ENCODE measurements at places on chromosomes 5 and 9.

DNA sequence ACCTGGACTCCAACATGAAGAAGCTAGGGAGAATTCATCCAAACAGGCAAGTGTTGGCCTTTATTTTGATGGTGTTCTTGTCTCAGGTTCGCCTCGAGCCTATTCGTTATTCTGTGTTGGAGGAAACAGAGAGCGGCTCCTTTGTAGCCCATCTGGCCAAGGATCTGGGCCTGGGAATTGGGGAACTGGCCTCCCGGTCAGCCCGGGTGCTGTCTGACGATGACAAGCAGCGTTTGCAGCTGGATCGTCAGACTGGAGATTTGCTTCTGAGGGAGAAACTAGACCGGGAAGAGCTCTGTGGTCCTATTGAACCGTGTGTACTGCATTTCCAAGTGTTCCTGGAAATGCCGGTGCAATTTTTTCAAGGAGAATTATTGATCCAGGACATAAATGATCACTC lies 367 bp downstream of the PCDHB4 start:
- DNase-seq = no peak

DNA sequence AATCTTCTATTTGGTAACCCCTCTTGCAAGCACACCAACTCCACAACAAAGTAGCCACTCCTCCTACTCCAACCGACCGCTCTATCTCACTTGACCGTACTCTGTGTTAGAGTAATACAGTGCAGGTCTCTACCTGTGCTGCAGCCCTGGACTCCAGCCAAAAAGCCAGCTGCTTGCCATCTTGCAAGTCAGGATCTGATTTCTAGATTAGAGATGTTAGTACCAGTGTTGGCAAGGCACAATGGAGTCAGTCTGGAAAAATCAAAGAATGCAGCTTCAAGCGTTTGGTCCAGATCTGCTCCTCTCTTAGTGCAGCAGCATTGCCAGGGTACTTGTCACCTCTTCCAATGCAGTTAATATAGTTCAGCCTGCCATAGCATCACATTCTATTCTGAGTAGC lies 477.6 kb downstream of the ZSWIM6 start:
- DNase-seq = no peak

- no peak for DNase-seq
These were observed 1578.3 kb downstream of the EFNA5 start for GRCh38 chr5:106092455-106092854.

GRCh38 chr5:108516785-108517184 lies 134.9 kb upstream of the FBXL17 start:
- no peak for DNase-seq

DNA sequence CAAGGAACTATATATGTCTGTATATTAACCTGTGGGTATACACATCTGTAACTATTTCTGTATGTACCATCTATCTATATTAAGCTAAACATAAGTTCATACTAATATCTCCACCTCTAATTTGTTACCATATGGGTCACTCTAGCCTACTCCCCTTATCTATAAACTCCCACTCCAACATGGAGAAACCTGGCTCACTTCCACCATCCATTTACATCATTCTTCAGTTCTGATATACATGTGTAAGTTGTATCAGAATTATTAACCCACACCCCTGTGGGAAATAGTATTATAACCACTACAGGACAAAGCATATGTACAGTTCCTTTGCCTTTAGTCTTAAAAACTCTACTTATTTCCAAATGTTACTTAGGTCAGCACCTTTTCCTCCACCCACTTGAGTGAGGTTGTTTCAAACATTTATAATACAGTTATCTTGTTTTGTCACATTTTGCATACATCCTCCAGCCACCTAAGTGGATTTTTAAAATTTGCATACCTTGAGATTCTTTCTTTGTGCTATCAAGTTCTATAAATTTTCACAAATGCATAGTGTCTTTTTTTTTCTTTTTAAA lies 10.6 kb downstream of the NDFIP1 start:
- DNase-seq = no peak

DNA sequence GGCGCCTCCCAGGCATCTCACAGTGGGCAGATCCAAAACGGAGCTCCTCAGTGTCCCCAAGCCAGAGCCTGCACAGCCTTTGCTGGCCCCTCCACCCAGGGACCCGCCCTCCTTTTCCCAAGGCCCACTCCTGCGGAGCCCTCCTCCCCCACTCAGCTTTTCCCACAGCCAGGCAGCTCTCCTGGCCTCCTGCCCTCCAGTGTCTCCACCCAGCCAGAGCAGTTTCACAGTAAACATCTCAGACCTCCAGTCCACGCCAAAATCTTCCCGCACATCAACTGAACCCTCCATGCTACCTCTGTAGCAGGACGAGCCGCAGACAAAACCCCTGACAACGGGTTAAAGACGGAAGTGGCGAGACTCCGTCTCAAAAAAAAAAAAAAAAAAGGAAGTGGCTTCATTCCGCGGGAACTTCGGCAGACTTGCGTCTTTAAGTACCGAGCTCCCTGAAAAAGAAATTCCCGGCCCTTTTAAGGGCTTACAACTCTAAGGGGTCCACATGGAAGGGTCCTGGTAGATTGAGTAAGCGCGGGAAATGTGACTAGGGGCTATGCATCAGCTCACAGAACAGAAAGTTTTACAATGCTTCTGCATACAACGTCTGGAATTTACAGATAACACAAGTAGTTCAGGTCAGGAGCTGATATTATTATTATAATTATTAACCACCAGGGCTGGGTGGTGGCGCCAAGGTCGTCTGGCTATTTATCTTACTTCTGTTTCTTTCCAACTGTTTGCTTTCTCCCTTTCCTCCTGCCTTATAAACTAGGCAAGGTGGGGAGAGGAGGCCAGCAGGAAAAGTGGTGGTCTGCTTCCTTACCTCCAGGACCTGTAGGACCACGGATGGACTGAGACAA lies 11.4 kb upstream of the GRIN1 start:
- DNase-seq = no peak

GRCh38 chr5:135693371-135693955 lies 114.7 kb upstream of the CXCL14 start:
- no peak for DNase-seq

DNA sequence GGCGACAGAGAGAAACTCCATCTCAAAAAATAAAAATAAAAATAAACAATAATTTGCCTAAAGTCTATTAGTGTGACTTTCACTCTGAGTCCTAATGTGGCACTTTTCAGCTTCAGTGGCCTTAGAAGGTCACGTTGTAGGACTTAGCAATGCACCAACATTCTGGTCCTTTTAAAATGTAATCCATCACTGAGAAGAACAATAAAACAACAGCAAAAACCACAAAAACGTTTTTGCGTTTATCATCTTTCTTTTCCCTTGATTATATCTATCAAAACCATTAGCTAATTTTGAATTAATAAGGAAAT lies 190.1 kb upstream of the ZNF608 start:
- DNase-seq = no peak

DNA sequence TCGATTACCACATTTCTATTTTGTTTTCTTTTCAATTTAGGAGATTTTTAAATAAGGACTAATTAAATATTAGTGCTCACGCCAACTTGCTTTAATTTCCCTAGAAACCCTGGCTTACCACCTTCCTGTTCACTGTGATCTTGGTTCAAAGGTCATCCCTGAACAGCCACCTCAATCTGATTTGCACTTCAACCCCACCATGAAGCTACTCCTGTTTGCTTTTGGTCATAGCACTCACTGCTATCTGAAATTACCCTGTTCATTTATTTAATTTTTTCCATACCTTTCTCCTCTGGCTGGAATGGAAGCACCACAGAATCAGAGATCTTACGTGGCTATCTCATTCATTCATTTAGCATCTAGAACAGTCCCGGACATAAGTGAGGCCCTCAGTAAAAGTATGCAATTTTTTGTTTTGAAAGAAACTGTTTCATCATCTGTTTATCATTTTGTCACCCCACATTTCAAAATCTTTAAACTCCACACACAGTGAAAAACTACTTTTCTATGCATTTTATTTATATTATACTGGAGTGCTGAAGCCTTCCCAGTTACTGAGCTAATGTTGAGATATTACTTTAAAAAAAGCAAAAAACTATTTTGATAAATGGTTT lies 17.2 kb upstream of the ADAMTSL1 start:
- DNase-seq = no peak

DNA sequence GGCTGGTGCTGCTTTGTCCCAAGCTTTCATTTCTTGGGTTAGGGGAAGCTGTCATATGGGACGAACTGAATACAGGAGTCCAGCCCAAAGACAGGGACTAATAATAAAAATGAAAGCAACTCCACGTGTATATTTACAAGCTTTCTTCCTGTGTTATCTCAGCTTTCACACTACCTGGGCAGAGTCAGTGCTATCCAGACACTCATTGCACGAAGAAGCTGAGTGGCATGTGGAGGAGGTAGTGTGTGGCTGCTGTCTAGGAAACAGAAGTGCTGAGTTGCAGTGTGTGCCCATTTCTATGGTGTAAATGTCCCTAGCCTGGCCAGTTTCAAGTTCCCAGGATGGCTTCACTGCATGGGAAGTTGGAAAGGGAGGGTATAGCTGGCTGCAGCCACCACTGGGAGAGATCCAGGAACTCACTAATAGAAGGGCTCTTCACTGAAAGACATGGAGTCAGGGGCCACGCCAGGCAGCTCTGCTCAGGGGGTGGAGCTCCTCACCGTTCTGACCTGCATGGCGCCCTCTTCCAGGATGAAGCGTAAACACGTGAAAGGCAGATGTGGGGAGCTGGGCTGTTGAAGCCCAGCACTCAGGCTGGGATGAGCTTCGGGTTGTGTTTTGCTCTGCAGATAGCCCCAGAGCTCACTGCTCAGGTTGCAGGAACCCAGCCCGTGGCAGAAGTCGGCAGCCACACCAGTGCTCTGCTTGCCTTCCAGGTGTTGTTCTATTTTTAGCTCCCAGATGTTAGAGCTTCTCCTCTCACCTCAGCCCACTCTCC lies 116.9 kb downstream of the IRX2 start:
- no peak for DNase-seq

GRCh38 chr5:97002983-97003382 lies 67.1 kb downstream of the LNPEP start:
- no peak for DNase-seq

DNA sequence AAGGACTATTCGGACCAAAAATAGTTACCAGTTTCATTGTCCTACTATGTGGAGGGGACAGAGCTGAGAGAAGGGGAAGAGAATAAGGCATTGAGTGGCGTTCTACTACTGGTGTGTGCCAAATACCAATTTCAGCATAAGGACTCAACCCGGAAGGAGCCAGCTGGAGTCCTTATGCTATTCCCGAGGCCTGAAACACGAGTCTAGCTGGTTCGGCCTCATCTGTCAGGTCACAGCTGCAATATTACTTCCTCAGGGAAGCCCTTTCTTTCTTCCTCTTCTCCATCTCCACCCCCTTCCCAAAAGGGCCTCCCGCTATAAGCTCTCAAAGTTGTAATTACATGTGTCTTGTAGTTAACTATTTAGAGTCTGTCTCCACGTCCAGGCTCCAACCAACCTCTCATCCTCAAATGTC lies 20.5 kb upstream of the FER start:
- no peak for DNase-seq

- no peak for DNase-seq
These were observed 37.8 kb upstream of the CRB2 start for GRCh38 chr9:123318202-123318601.

DNA sequence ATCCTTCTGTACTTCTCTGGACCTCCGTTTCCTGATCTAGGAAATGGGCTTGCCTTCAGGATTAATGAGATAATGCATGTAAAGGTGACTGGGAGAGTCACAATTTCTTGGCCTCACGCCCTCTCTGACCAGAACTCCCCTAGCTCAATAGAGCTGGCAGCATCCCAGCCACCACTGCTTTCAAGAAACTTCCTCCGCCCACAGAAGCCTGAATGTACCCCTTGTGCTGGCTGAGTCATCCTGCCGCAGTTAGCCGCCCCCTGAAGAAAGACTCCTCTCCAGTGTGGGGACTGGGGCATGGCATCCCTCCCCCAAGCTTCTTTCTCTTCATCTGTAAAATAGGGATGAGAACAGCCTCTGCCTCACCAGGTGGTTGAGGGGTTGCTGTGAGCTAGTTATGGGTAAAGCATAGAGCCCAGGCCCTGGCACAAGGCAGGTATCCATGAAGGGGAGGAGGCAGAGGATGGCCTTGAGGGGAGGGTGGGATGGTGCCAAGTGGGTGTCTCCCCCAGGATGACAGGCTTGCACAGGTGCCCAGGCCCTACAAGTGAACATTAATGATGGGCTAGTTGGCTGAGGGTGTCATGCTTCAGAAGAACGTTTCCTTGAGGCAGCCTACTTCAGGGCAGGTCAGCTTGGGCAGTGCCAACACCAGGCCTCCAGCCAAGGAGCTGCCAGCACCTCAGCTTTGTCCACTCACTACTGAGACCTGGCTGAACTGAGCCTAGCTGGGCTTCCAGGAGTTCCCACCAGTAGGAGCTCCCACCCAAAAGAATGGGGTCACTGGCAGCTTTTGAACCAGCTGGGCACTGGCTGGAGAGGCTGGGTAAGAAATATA lies 3.4 kb downstream of the PDLIM4 start:
- DNase-seq = peak; percentile 91

DNA sequence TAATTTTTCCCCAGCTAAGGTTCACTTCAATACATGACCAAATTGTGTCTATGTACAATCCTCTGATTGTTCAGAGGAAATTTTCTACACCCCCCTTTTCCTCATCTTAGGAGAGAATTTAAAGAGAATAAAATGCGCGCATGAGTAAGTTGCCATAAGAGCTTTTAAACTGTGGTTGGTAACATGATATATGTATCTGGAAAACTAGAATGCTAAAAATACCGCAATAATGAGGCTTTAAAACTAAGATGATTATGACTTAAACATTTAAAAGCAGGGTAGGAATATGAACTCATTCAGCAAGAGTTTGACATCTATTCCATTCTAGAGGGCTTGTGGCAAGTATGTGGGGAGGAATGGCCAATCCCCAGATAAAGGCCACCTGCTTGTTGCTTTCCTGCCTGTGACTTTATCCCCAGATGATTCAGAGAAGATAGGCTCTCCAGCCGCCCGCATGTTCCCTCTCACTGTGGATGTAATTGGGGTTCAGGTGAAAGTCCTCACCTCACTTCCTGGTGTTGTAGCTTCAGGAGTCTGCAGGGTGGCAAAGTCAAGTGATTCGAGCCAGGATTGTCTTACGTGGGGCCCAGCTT lies 26.5 kb upstream of the BASP1 start:
- DNase-seq = peak; percentile 16

GRCh38 chr5:23627976-23628375 lies 120.6 kb downstream of the PRDM9 start:
- DNase-seq = no peak

DNA sequence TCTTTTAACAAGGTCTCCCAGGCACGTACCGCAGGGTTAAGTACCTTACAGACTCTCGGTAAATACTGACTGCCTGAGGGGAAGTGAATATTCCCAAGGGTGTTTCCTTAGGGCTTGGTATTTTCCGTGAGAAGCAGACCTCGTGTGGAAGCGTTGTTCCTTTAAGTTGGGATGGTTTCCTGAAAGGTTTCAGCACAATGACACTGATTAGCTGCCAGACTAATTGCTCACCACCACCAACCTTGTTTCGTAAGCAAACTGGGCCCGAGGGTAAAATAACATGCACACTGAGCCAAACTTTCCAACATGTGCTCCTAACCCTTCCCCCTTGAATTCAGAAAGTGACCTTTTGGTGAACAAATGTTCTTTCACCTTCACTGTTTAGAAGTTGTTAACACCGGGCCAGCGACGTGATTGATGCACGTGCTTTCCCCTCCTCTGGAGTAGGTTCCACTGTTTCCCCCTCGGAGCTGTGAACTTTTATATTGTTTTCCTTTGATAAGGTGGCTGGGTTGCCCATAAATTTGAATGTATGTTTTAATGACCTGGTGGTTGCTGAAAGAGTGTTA lies 128.1 kb upstream of the RPS23 start:
- peak; percentile 97 for DNase-seq
